Fibroblast of lung (primary cell): ENCODE measurements at places on chromosomes 4 and X. TPM values are rescaled to one million over a fixed set of nuclear protein-coding genes. Genes with fewer than 3 reads are reported as not detected.

DNA sequence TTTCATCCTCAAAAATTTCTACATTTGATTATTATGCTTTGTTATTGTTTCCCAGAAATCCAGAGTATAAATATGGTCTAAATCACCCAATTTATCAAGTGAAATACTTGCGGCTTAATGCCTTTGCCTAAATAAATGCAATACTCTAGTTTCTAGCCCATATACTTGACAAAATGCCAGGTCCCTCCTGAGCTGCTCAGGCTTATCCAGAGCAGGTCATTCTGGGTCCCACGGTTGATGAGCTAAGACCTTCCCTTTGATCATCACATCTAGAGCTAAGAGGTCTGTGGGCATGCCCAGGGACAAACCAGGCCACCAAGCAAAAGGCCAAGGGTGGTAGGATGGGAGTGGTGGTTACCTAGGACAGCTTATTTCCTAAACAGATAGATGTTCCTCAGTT lies 180.1 kb downstream of the SMIM20 start:
- DNase-seq = no peak

DGAT2L6 gene
- not detected in 2 replicates for total RNA-seq

GRCh38 chrX:130171446-130172126 lies at the start of gene RAB33A:
Gene RAB33A (plus strand): TSS chrX:130171962. CDS start chrX:130172063, 101 bp downstream.
- DNase-seq = peak; percentile 25

- DNase-seq = no peak
Measured at GRCh38 chrX:153665726-153666306, 7.8 kb downstream of the PNCK start.

EGF gene
- total RNA-seq = 0.26 and 0.83 TPM in 2 replicates

- no peak for DNase-seq
Measured at GRCh38 chrX:49921109-49921508, 1.3 kb upstream of the CLCN5 start.

- no peak for DNase-seq
Measured at GRCh38 chr4:179871726-179872125, 2371.5 kb upstream of the TENM3 start.

NR3C2 gene
- total RNA-seq = 4.4 and 7.4 TPM in 2 replicates

DNA sequence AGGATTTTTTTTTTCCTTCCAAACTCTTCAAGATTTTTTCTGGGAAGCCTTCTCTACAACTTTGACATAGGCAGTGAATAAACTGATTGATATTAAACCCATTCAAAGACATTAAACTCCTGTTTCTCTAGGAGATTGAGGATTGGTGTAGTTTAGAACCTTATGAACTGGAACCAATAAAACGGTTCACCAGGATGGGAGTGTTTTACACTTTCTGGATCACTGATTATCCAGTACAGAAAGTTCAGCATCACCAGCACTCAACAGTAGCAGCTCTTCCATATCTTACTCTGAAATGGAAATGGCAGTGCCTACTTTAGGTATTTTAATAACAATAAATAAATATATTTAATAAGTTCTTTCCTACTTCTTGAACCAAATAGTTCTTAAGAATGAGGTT lies 76.7 kb downstream of the BMPR1B start:
- no peak for DNase-seq

DNA sequence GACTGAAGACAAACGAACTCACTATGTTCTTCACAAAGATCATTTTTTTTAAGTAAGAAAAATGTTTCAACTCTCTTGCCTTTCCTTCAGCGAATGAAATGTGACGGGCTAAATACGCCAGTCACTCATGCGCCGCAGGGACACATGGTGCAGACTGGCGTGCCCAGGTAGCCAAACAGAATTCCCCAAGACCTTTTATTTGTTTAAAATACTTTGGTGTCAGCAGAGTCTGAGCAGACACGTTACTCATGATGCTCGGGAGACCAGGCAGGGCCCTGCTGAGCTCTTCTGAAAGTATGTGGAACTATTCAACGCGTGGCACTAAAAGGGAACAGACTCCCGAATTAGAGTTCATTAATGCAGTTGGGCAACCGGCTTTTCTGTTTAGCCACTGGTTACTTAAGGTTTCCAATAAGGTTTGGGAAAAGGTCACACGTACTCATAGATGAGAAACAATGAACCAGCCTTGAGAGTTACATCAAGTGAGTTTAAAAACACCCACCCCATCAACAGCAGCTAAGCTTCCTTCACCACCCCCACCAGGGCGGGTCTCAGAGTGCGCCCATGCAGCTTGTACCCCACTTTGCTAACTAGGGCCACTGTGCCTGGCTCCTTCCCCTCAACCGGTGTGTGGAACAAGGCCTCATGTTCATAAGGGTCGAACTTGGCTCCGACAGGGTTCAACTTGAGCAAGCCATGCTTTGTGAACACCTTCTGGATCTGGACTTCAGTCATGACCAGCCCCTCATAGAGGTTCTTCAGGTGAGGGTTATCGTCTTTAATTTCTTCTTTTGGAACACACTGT lies 7.3 kb downstream of the GRPEL1 start:
- no peak for DNase-seq
